ENCODE measurements at places on chromosomes 2 and 18.

- DNase-seq = no peak
These were observed 140.9 kb downstream of the SH3RF3 start for GRCh38 chr2:109269706-109270504.

DNA sequence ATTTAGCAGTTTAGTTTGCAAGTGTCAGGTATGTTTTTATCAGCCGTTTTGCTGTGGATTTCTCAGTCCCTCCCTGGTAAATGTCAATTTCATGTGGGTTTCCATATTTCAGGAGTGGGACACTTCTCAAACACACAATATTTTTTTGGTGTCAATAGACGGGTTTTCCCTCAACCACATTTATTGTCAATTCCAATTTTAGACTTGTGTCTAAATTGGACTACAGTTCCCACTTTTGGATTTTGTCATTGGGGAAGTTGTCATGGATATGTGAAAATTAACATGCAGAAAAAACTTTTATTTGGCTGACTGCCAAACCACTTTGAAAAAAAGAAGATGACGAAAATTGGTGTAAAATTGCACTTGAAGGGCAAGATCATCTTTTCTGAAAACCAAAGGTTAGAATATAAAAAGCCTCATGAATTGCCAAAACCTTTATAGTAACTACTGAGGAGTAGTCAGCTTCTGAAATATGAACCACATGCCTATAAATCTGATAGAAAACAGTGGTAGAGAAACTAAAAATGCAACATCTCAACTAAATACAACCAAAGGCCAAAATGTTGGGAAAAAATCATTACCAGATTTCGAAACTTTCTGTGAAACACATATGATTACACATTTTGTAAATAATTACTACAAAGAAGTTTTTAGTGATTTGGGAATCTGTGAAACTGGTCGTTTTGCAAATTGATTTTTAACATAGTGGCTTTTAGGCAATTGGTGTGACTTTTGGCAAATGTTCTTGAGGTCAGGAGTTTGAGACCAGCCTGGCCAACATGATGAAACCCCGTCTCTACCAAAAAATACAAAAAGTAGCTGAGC is 106.4 kb downstream of the BCL2L11 start:
- DNase-seq = no peak

- DNase-seq = peak; percentile 59
These were observed 5.7 kb downstream of the LCT start for GRCh38 chr2:135831180-135831812.

DNA sequence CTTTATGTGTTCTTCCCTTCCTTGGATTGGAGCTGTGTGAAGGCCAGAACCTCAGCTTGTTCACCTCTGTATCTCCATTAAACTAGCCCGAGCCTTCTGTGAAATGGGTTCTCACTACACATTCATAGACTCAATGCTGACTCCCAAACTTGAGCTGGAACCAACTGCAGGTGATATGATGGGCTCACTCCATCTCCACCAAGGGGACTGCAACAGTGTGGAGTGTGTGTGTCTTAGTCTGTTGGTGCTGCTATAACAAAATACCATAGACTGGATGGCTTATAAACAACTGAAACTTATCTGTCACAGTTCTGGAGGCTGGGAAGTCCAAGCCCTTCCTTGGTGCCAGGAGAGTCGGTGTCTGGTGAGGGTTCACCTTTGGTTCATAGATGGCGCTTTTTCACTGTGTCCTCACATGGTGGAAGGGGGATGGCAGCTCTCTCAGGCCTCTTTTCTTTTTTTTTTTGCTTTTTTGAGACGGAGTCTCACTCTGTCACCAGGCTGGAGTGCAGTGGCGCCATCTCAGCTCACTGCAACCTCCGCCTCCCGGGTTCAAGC is 94.2 kb upstream of the MAP4K3 start:
- no peak for DNase-seq

DNA sequence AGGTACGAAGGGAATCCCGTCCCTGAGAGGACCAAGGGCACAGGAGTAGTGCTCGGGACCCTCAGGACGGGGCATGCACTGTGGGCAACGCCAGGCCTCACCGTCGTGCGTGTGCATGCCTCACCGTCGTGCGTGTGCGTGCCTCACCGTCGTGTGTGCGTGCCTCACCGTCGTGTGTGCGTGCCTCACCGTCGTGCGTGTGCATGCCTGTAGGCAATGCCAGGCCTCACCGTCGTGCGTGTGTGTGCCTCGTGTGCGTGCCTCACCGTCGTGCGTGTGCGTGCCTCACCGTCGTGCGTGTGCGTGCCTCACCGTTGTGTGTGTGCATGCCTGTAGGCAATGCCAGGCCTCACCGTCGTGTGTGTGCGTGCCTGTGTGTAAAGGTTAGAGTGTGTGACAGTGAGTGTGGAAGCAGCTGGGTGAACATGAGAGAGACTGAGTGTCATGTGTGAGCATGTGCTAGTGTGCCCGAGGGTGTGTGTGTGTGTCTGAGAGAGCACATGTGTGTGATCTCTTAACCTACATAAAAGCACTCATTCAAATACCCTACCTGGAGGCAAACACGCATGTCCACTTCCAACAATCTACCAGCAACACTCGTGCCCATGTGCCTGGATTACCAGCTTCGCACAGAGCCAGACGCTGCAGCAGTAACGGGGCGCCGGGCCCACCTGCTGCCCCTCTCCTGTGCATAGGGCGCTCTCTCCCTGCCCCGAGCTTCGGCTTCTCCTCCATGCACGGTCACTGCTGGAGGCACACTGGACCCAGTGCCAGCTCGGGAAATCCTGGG is 36.3 kb downstream of the ZNF516 start:
- no peak for DNase-seq

DNA sequence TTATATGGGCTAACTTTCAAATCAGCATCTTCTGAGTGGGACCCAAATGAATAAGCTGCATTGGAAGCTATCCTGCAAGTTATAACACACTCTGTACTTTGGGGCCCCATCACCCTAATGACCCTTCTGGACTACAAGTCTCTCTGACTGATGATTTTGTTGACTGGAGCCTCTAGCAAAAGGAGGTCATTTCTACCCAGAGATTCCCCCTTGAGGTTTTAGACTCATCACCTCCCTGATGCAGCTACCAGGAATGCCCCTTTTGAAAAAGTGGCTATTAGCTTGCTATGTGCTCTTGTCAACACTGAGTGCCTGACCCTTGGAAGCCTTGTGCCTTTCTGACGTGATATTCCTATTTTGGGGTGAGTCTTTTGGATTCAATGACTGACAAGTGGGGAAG is 54.5 kb upstream of the NEMP2 start:
- no peak for DNase-seq

- DNase-seq = no peak
These were observed 14.5 kb upstream of the SIX3 start for GRCh38 chr2:44926957-44927356.

- DNase-seq = peak; percentile 40
These were observed 128.3 kb upstream of the ATP5MC3 start for GRCh38 chr2:175309799-175310198.

GRCh38 chr2:60391649-60392375 is 161.6 kb downstream of the BCL11A start:
- no peak for DNase-seq

DNA sequence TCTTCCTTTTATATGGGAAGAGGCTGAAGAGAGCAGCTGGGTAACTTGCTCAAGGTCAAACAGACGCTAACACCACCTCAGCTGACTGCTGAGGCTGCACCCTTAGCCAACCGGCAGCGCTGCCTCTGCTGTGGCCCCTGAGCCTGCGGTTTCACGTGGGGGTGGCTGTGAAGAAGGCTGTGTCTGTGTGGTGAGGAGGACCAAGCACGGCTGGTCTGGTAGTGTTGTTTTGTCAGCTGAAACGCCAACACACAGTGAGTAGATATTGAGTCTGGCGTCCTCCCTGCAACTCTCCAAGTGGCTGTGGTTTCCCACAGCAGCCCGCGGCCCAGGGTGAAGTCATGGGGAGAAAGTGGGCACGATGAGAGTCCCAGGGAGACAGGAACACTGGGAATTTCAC is 69.6 kb downstream of the THNSL2 start:
- DNase-seq = no peak

DNA sequence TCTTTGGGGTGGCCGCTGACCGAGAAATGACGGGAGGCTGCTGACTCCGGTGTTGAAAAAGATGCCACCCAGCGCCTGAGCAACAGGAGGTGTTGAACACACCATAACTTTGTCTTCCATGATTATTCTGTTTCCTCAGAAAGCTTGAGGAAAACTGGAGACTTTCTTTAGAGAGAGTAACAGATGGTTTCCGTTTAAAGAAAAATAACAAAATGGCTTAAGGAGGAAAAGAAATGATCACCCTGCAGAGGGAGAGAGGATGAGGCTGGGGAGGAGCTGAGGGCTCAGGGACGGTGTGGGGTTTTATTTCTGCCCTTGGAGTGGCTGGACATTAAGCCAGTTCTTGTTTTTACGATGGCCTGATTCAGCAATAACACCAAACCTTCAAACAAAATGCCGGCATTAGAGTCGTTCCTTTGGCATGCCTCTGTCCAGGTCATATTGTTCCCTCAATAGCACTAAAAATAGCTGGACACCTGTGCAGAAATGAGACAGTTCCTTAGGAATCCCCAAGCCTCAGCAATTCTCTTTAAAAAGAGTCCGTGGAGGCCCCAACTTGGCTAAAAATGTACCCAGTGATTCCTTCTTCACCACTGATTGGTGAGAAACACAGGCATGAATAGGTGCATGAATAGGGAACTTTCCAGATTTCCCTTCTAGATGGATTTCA is 182.4 kb downstream of the ALPK2 start:
- DNase-seq = no peak

GRCh38 chr18:25352629-25353005 is 651 bp upstream of the ZNF521 start:
- DNase-seq = no peak

DNA sequence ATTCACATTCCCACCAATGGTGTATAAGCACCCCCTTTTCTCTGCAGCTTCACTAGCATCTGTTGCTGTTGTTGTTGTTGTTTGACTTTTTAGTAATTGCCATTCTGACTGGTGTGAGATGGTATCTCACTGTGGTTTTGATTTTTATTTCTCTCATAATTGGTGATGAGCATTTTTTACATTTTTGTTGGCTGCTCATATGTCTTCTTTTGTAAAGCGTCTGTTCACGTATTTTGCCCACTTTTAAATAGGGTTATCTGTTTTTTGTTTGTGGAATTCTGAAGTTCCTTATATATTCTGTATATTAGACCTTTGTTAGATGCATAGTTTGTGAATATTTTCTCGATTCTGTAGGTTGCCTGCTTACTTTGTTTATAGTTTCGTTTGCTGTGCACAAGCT is 278.4 kb upstream of the TNP1 start:
- DNase-seq = no peak

Data from SK-N-DZ (cell line).